Tracheal epithelial cell (primary cell): ENCODE measurements at places on chromosomes 7 and 10. TPM values are rescaled to one million over a fixed set of nuclear protein-coding genes. Genes with fewer than 3 reads are reported as not detected.

SFMBT2 gene
- under 0.01 TPM in 2 replicates for total RNA-seq

PON1 gene
- not detected in 2 replicates for total RNA-seq

RPEL1 gene
- total RNA-seq = under 0.01 TPM in 2 replicates

NPFFR1 gene
- total RNA-seq = not detected in 2 replicates

HOXA11 gene
- 0.72 TPM in 1 of 2 replicates, not detected in the other for total RNA-seq

NEURL1 gene
- 0.24 and 0.85 TPM in 2 replicates for total RNA-seq

KLF14 gene
- not detected in 2 replicates for total RNA-seq

ADGRA1 gene
- not detected in 2 replicates for total RNA-seq

NPY gene
- total RNA-seq = not detected in 2 replicates

CALHM3 gene
- total RNA-seq = not detected in 2 replicates

TMEM140 gene
- total RNA-seq = 1.2 TPM in 1 of 2 replicates, not detected in the other

GTF2IRD2 gene
- total RNA-seq = 2.1 and 2.9 TPM in 2 replicates

ADRA2A gene
- total RNA-seq = not detected in 2 replicates

FAM237B gene
- total RNA-seq = not detected in 2 replicates

MBL2 gene
- not detected in 2 replicates for total RNA-seq

SPDYE11 gene
- total RNA-seq = not detected in 2 replicates

CRTAC1 gene
- under 0.01 TPM in 1 of 2 replicates, not detected in the other for total RNA-seq

ANKRD61 gene
- total RNA-seq = 0.21 and 0.48 TPM in 2 replicates

PDE1C gene
- under 0.01 and 1.2 TPM in 2 replicates for total RNA-seq

ELN gene
- not detected in 2 replicates for total RNA-seq

GIMAP2 gene
- total RNA-seq = 0.24 TPM in 1 of 2 replicates, not detected in the other

OGDHL gene
- total RNA-seq = 0.21 and 1.2 TPM in 2 replicates

MINDY4 gene
- total RNA-seq = 0.85 and 0.96 TPM in 2 replicates

IL6 gene
- total RNA-seq = 23.1 TPM in 1 of 2 replicates, not detected in the other

SEMA3E gene
- under 0.01 and 0.96 TPM in 2 replicates for total RNA-seq

PHYH gene
- 8.7 and 12.4 TPM in 2 replicates for total RNA-seq

GPR26 gene
- total RNA-seq = not detected in 2 replicates

ERV3-1 gene
- 7.0 and 9.0 TPM in 2 replicates for total RNA-seq

TCERG1L gene
- not detected in 2 replicates for total RNA-seq
